ENCODE measurements at places on chromosomes 4 and X.

DNA sequence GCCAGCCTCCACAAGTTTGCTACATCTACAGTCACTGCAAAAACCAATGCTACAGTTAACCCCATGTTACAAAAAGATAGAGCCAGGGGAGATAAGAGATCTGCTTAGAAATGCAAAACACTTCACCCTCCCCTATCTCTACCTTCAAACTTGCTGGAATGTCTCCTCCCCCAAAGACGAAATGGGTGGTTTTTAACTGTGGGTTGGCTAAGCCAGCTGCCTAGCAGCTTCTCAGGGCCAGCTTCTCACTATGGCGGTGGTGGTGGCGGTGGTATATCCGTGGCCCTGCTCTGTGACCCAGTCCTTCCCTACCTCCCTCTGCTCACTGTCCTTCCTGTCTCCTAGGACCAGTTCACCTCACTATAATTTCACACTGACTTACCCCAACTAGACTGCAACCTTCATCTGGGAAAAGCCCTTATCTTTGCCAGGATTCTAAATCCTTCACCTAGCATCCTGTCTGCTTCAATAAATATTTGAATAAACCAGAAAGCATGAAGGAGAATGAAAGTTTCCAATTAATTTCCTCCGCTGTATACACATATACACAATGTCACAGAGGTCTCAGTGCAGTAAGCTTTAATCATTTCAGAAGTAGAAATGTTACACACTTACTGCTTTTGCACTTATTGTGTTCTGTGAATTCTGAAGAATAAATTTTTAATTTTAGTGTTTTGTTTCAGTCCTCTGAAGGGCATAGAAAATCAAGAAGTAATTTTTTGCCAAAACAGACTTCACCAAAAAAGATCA is 46.3 kb downstream of the SH3KBP1 start:
- no peak for DNase-seq

DNA sequence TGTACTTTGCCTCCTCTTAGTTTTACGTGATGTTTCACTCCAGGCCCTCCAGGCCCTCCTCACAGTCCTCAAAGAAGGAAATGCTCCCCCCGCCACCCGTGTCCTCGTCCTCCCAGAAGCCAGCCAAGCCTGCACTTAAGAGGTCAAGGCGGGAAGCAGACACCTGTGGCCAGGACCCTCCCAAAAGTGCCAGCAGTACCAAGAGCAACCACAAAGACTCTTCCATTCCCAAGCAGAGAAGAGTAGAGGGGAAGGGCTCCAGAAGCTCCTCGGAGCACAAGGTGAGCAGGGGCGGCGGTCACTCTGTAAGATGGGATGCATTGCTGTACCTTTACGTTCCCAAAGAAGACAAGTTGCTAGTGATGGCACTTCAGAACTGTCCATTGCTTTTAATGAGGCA is 94.4 kb downstream of the KLHL8 start:
- DNase-seq = no peak

DNA sequence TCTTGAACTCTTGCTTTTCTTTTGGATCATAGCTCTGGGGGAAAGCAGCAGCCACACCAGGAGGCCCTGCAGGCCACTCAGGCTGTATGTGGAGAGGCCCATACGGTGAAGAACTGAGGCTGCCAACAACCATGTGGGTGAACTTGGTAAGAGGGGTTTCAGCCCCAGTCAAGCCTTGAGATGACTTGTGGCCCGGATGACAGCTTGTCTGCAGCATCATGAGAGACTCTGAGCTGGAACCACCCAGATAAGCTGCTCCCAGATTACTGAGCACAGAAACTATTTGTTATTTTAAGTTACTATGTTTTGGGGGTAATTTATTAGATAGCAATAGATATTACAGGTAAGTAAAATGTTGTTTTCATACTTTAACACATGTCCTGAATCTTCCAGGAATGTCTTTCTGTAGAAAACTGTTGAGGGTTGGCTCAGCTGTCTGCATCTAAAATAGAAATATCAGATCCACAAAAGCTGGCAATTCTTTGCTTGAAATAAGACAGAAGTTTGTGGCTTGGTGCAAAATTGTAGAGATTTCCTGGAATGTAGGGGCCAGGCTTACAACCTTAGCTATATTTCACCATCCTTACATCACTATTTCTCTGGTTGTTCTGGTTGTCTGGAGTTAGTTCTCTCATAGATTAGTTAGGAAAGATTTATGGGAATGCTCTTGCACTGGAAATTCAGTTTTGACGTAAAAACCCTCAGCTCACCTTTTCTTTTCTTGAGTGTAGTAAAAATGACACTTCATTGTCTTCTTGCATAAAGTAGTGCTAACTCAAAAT is 272.1 kb downstream of the RAPGEF2 start:
- DNase-seq = peak; percentile 61

GRCh38 chr4:1203026-1203616 is 30.7 kb upstream of the SPON2 start:
- DNase-seq = no peak

- DNase-seq = peak; percentile 80
Observed at GRCh38 chr4:43132010-43132582, 239.6 kb downstream of the GRXCR1 start.

DNA sequence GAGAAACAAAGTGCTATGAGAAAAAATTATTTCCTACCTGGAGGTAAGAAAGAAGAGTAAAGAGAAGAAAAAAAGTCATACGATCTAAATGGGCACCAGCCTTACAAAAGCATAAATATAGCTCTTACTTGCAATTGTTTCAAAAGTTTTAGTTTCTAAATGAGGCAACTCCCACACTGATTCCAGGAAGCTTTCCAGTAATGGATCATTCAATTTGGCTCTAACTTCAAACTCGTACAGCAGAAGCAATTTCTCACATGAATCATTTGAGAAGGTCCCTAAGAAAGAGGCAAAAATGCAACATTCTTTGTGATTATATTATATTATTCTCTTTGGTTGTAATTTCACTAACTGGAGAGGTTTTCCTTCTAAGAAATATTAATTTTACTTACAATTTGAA is 109.9 kb downstream of the DLG3 start:
- peak; percentile 65 for DNase-seq

- no peak for DNase-seq
Observed at GRCh38 chrX:63285375-63285774, 65.8 kb downstream of the SPIN4 start.

DNA sequence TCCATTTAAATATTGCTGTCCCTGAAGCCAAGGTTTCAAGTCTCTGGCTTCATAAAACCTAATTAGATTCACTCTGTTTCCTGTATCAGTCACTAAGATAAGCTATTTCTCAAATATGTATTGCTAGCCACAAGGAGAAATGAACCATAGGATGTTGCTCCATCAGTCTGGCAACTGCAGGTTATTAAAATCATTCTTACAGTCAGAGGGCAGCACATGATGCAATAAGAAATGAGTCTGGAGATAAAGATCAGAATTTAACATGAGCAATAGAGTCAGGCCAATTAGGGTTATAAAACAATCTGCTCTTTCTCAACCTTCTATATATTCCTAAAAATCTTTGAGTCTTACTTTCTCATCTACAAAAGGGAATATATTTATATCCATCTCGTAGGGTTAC is 7.2 kb downstream of the PRKG2 start:
- peak; percentile 94 for DNase-seq

GRCh38 chr4:147822128-147822527 is 90.2 kb downstream of the ARHGAP10 start:
- peak; percentile 27 for DNase-seq

DNA sequence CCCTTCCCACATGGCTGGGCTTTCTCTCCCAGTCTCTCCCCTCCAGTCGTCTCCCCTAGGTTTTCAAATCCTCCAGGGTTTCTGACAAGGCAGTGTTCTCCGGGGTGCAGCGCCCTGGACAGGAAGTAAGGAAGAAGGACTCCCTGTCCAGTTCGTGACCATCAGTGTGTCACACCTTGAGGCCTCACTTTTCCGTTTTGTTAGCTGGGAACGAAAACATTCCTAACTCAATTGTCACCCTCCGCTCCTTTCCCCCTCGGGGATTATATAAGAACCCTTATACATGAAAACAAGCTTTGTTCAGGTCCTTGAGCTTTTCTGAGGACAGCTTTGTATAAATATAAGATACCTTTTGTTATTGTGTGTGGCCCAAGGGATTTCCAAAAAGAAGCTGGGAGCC is 92.1 kb downstream of the KDR start:
- no peak for DNase-seq

- peak; percentile 3 for DNase-seq
Observed at GRCh38 chr4:145480257-145480656, 1.4 kb upstream of the SMAD1 start.

GRCh38 chr4:78645853-78646757 is 94.5 kb downstream of the ANXA3 start:
- peak; percentile 95 for DNase-seq

GRCh38 chrX:26851981-26852380 is 611.2 kb downstream of the PPP4R3C start:
- DNase-seq = peak; percentile 54

GRCh38 chr4:56703378-56703777 is 22.3 kb upstream of the HOPX start:
- DNase-seq = no peak

GRCh38 chr4:54717694-54718093 is 59.9 kb downstream of the KIT start:
- no peak for DNase-seq

- DNase-seq = no peak
Observed at GRCh38 chr4:134773497-134774000, 572.0 kb upstream of the PABPC4L start.

DNA sequence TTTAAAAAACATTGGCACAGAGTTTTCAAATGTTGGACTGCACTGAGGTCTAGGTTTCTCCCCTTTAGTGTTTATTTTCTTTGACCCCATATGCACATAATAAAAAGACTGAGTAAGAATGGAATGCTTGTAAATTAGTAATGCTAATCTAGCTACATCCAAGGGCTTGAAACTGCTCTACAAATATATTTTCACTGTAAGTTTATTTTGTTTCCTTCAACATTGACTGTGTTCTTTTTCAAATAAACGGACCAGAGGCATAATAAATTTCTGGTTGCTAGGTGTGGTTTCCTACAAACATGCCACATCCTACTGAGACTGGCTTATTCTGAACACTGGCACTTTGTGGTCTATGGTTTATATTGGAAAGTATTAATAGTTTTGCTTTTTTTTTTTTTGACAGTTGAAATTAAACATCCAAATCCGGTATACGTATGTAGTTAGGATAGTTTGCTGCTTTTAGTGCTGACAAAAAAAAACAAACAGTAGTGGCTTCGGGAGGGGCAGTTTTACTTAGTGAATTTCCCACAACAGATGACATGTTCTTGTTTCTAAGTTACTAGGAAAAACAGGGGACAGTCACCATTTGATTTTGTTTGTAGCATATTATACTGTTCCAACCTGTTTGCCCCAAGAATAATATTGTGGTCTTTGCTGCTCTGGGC is 13.2 kb downstream of the CA5B start:
- peak; percentile 64 for DNase-seq

DNA sequence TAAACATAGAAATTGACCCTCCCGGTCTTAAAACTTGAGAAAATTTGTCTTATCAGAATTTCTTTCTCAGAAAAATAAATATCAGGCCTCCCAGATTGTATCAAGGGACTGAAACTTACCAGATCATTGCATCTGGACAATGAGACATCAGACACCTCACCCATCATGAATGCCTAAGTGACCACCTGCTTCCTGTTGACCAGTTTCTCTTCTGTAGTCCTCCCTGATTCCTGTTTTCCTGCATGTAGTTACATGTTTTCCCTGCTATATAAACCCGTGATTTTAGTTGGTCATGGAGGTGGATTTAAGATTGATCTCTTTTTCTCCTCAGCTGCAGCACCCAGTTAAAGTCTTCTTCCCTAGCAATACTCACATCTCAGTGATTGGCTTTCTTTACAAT is 548.1 kb downstream of the PPP4R3C start:
- DNase-seq = peak; percentile 35

DNA sequence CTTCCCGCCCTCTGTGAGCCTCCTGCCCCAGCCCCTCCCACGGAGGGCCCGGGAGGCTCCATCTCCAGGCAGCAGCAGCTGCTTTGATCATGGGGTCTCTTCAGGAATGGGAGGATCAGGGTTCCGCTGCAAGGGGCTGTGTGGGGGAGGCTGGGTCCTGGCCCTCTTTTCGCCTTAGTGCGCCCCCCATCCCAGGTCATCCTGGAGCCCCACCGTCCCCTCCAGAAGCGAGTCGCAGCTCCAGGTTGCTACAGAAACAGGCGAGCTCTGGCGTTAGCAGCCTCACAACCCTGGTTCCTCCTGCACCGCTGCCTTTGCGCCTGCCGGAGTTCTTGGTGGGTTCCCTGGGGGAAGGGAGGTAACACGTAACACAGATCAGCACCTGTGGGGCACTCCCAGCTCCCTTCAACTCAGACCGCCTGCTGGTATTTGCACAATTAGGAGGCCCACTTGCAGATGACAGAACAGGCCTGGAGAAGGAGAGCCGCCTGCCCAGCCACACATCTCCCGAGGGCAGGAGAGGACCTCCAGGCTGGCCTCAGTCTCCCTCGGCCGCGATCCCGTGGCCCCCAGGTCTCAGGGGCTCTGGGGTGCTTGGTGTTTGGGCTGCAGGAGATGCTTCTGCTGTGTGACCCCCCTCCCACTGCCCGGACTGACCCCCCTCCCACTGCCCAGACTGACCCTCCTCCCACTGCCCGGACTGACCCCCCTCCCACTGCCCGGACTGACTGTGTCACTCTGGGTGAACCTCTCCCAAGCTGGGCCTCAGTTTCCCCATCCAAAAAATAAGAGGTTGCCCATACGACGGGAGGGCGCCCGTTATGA is 64.2 kb upstream of the ADRA2C start:
- DNase-seq = no peak

DNA sequence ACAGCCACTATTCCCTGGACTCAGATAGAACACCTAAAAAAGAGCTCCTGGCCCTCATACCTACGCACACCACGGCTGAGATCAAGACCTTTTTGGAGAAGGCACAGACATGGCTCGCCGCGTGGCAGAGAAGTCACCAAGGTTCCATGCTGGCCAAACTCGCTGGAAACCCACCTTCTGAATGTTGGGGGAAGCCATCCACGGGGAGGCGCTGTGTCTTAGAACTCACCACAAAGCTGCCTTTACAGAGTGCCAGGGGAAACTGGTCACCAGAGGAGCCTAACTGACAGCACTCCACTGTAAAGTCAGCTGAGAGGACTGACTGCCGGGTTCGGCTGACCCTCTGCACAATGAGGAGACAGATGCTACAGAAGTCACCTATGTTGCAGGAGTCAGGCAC is 97.9 kb downstream of the NEUROG2 start:
- no peak for DNase-seq

DNA sequence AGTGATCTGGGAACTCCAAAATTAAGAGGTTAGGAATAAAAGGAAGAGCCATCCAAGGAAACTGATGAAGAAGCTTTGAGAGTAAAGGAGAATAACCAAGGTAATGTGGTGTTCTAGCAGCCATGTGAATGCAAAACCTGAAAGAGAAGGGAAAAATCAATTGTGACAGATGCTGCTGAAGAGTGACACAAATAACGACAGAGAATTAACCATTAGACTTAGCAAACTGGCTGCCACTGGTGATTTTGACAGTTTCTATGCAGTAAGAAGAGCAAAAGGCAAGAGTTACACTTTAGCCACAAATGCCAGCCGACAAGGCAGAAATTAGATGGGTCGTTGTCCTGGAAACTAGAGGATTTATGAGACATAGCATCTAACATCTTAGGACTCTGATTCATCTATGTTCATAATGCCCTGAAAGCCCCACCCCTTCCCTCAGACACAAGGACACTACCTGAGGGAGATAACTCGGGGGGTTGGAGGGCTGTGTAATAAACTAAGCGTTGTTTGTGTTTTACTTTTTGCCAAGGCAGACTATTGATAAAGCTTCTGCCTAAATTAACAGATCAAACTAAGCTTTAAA is 13.0 kb upstream of the TMEM144 start:
- no peak for DNase-seq

Data from GM23248 (cell line).